ENCODE measurements at places on chromosomes 2 and 18.

DNA sequence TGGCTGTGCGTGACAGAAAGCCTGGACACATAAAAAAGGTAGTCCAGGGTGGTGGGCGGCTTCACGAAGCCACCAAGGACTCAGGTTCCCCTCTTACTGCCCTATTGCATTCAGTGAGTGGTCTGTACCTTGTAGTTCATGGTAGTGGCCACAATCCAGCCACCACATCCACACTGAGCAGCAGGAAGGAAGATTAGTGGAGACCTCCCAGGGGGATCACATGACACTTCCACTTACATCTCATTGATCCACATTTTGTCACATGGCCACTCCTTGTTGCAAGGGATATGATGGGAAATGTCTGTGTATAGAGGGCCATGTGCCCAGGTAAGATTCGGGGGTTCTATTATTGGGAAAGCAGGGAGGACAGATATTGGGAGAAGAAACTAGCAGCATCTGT, 13.7 kb downstream of the IL1R2 start:
- no peak for DNase-seq

- peak; percentile 98 for DNase-seq
These were observed at the start of gene SF3B6 for GRCh38 chr2:24075915-24076848. Gene SF3B6 (minus strand): TSS chr2:24076326. CDS start chr2:24076229, 97 bp downstream.

DNA sequence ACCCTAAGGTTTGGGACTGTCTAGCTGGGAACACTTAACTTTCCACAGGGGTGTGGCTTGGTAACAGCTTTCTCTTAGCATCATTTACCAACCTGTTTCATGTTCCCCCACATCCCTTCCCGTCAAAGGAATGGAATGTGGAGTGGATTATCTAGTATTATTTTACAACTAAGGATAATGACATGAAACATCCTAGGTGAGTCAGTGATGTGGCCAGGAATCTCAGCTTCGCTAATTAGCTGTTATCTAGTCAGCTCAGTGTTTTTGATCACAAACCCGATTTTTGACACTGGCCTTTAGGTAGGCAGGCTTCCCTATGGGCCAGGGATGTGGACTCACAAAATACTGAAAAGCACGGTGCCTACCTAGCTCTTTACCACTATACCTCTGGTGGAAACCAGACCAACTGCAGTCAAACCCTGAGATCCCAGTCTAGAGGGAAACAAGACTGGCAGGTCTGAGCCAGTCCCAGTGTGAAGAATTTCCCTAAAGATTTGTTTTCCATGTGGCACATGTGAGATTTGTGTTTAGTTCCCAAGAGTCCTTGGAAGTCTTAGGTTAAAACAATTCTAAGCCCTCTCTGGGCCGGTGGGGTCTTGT, 2.8 kb upstream of the NRP2 start:
- no peak for DNase-seq

DNA sequence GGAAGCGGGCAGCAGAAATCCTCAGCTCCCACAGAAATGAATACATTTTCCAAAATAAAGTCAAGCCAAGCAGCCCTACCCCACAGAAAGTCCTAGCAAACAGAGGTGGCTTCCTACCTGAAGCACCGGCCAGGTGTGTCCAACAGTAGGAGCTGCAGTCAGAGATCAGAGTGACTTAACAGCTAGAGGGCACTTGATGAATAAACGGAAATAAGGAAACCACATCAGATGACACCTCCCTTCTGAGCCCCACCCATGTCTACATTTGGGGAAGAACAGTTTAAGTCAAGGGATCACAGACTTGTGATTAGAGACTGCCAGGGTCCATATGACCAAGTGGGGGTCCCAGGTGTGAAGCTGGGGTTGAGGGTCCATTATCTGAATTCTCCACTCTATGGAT, at the start of gene CXCR1:
Gene CXCR1 (minus strand): TSS at position 172 of the 400 bp plus-strand sequence. CDS start 1,751 bp downstream, outside the sequence.
- DNase-seq = no peak

DNA sequence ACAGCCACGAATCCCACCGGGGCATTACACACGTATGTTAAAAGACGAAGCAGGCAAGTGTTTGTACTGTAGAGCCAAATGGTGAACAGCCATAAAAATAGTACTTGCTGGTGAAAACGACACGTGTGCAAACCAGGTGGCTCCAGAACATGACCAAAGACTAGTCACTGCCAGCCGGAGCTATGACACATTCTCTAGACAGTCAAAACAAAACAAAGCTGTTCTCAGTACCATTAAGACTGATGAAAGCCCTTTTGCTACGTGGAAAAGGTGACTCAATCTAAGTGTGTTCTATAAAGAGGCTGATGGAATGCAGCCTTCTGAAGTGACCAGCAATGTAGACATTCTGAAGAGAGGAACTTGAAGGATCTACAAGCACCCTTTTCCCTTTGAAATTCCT, 367.7 kb upstream of the NETO1 start:
- DNase-seq = no peak

DNA sequence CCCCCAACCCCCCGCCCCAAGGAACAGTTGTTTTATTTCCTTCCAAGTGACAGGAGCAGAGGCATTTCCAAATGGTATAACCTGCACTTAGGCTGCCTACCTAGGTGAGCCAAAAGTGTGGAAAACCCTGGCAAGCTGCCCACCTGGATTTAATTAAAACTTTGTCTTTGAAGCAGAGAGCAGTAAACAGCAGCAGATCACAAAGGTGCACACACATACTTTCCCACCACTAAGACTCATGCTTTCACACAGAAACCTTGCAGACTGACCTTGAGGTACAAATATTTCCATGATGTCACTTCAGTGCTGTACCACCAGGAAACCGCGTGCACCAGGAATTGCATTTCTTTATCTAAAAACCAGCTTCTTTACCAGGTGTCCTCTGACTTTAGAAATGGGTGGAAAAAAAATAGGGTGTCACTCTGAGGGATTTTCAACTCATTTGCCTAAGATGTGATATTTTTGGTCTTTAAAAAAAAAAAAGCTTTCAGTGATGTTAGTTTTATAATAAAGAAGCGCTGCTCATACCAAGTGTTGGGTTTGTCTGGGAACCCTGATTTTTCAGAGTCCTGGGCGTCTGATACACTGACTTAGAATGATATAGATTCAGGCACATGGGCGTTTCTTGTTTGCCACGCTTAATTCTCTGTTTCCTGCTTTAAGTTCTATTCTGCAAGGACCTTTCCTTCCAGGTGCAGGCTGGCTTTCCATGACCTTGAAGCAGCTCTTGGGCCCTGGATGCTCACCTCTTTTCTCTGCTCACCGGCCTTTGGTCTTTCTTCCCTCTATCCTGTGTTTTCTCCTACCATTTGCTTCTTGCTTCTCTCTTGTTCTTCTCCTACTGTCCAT, 70.7 kb upstream of the BCL2L11 start:
- peak; percentile 23 for DNase-seq

- no peak for DNase-seq
These were observed 552.9 kb downstream of the FBXO15 start for GRCh38 chr18:73594749-73595148.

DNA sequence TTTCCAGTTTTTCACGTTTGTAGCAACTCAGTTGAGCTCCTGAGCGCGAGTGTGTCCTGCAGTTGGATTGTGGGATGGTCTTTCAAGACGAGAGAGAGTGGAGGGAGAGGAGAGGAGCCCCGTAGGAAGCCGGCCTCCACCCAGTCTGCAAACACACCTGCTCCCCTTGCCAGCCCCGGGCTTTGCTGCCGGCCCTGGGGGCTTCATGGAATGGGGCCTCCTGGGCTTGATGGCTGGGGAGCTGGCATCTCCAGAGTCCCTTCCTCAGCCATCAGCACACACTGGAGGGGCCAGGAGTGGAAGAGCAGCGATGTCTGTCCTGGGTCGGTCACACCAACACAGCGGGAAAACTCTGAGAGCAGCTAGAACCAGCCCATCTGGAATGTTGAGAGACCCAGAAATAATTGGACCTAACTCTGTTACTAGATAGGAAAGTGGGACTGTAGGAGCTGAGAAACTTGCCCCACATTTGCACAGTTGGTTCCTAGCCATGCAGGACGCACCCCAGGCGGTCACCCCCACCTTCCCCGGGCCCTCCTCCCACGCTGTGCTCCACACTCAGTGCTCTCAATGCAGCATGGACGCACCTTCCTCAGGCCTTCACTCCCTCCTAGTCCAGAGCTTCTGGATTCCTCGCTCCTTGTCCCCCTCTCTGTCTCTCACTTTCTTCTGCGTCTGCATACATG, 69.6 kb downstream of the PTGR3 start:
- DNase-seq = no peak

GRCh38 chr18:66647671-66648070, 43.8 kb upstream of the CDH19 start:
- no peak for DNase-seq

- DNase-seq = no peak
These were observed 489.3 kb downstream of the TSN start for GRCh38 chr2:122244598-122245229.

DNA sequence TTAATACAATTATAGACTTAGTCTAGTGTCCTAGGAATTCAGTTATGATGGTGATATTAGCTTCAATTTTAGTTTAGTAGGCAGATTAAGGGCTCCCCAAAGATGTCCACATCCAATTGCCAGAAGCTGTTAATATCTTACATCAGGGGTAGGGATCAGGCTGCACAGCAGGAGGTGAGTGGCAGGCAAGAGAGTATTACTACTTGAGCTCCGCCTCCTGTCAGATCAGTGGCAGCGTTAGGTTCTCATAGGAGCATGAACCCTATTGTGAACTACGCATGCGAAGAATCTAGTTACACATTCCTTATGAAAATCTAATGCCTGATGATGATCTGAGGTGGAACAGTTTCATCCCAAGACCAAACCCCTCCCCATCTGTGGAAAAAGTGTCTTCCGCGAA, 54.9 kb downstream of the NYAP2 start:
- no peak for DNase-seq

- DNase-seq = no peak
These were observed 52.0 kb upstream of the LAMA1 start for GRCh38 chr18:7169601-7170000.

DNA sequence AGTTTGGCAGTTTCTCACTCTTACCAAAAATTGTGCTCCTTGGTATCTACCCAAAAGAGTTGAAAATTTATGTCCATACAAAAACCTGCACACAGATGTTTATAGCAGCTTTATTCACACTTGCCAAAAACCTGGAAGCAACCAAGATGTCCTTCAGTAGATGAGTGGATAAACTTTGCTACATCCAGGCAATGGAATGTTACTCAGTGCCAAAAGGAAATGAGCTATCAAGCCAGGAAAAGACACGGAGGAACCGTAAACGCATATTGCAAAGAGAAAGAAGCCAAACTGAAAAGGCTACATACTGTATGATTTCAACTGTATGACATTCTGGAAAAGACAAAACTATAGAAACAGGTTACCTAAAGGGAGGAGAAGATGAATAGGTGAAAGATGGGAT, 36.1 kb downstream of the TMEM163 start:
- DNase-seq = no peak

DNA sequence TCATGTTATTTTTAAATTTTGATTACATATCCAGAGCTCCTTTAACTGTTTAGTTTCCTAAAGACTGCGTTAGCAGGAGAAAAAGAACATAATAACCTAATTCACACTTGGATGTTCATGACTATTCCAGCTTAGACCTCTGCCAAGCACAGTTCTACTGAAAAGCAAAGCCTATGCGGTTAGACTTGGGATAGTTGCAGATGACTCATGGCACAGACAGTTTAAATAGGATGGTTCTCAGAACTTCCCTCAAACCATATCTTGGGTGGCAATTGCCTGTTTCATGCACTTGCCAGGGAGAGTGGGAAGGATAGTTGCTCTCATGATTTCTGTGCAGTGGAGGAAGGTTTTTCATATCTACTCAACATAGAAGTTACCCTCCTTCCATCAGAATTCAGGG, 149.7 kb upstream of the KLHL29 start:
- no peak for DNase-seq

- peak; percentile 56 for DNase-seq
These were observed 2082.3 kb upstream of the CELF4 start for GRCh38 chr18:39647627-39648534.

- DNase-seq = no peak
These were observed 16.2 kb upstream of the TEX44 start for GRCh38 chr2:231576465-231576864.

GRCh38 chr2:78978340-78978739, 47.2 kb upstream of the REG3G start:
- no peak for DNase-seq

DNA sequence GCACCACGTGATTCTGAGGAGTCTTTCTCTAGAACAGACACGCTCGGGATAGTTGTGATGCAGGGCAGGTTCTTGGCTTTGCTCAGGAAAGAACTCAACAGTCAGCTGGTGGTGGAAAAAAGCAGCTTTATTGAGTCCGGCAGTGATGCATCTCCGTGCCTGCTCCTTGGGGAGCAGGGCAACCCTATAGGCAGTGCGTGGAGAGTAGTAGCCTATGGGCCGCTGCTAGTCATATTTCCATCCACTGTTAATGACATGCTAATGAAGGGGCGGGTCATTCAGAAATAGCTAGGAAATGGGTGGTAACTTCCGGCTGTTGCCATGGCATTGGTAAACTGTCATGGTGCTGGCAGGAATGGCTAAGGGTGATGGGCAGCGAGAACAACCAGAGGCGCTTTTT, 11.6 kb upstream of the ACKR3 start:
- no peak for DNase-seq

- DNase-seq = no peak
These were observed 57.0 kb downstream of the CCDC102B start for GRCh38 chr18:68854786-68855391.

GRCh38 chr2:228690681-228691080, 509.2 kb upstream of the SPHKAP start:
- no peak for DNase-seq

GRCh38 chr18:60549338-60549960, 176.9 kb upstream of the MC4R start:
- DNase-seq = peak; percentile 82

- no peak for DNase-seq
These were observed 10.9 kb downstream of the CCDC68 start for GRCh38 chr18:54948350-54948837.

DNA sequence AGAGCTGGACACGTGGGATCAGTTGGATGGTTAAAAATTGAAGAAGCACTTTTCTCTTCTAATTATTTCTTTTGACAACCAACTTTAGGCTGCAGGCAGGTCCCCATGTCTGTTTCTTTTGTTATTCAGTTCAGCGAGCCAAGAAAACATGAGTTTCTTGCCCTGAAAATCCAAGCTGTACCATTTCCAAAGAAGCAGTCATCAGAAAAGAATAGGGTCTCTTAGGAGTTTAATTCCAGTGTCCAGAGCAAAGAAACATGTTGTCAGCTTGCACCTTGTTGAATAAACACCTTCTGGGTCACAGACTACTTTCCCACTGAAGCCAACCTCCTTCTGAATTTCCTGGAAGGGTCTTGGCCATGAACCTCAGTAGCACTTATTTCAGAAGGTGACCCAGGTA, 170.5 kb upstream of the COPS8 start:
- no peak for DNase-seq

DNA sequence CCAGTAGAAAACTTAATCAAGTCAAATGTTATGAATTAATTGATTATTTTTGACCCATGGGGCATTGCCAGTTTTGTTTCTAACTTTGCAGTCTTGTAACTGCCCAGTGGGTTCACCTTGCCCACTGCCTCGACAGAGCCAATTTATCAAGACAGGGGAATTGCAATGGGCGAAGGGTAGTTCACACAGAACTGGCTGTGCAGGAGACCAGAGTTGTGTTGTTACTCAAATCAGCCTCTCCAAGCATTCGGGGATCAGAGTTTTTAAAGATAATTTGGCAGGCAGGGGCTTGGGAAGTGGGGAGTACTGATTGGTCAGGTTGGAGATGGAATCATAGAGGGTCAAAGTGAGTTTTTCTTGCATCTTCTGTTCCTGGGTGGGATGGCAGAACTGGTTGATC, 168.5 kb upstream of the COPS8 start:
- DNase-seq = no peak
